ENCODE measurements at places on chromosomes 12 and 14.
A peak's percentile ranks its signal among the peaks of the same experiment; 100 is the strongest.

GRCh38 chr12:2360630-2361170, 307.9 kb downstream of the CACNA1C start:
- no peak for ATAC-seq

GRCh38 chr12:72448805-72449204, 176.6 kb downstream of the TRHDE start:
- no peak for ATAC-seq

DNA sequence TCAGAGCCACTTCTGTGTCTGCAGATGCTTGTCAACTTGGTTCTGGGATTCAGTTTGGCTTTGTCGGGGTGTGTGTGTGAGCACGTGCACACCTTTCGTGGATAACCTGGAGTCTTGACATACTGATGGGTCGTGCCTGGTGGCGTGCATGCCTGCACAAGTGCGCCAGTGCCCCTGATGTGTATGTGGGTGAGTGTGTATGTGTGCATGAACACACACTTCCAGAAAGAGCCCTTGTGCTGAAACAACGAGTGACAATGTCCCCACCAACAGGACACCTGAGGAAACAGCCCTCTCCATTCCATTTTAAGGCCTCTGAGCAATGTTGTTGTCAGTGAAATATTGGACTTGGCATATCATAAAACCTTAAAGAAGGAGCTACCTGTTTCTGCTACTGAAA, 53.9 kb downstream of the SMUG1 start:
- ATAC-seq: no peak

GRCh38 chr14:75562089-75562488, 16.3 kb upstream of the FLVCR2 start:
- peak; percentile 87 for ATAC-seq

DNA sequence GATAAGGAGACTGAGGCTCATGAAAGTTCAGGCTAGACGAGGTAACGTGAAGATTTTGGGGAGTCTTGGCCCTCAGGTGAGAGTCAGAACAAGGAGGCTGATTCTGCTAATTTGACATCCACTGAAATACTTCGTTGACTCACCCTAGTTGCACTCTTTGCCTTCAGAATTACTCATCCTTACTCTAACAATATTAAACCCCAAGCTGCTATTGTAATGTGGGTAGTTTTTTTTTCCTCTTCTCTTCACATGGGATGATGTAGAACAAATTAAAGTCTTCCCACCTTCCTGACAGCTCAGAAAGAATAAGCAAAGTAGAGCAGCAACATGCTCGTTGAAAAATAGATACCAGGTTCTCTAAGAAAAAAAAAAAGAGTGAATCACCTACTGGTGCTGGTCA, 22.0 kb upstream of the SRRM4 start:
- ATAC-seq: no peak

DNA sequence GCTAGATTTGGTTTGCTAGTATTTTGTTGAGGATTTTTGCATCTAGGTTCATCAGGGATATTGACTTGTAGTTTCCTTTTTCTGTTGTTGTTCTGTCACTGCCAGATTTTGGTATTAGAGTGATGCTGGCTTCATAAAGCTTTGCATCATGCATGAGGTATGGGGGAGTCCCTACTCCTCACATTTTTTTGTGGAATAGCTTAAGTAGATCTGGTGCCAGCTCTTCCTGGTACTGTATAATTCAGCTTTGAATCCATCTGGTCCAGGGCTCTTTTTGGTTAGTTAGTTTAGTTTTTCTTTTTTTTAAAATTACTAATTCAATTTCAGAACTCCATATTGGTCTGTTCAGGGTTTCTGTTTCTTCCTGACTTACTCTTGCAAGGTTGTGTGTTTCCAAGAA, 59.4 kb downstream of the LRRIQ1 start:
- no peak for ATAC-seq

- peak; percentile 53 for ATAC-seq
Measured at GRCh38 chr14:100067971-100068959, 3.0 kb downstream of the EVL start.

DNA sequence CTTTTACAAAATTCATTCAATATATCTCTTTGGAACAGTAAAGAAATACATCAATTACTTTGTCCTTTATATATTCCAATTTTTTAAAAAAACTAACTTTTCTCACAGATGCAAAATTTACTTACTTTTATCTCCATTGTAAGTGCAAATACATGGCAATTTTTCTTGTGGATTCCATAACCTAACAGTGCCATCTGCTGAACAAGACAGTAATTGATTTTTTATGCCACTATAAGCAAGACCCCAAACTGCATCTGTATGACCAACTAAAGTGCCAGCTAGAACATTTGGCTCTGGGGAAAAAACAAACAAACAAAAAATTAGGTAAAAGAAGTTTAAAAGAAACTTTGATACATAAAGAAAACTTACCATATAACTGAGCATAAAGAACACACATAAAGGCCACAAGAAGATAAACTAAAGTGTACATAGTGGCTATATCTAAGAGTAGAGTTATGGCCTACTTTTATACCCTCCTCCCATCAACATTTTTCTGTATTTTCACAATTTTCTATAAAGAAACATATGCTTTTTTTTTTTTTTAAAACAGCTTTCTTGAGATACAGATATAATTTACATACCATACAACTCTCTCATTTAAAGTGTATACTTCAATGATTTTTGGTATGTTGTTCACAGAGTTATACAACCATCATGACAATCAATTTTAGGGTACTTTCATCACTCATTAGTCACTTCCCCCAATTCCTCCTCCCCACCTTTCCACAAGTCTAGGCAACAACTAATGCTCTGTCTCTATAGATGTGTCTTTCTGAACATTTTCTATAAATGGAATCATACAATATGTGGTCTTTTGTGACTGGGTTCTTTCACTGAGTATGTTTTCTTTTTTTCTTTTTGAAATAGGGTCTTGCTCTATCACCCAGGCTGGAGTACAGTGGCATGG, 32.6 kb downstream of the COCH start:
- no peak for ATAC-seq

DNA sequence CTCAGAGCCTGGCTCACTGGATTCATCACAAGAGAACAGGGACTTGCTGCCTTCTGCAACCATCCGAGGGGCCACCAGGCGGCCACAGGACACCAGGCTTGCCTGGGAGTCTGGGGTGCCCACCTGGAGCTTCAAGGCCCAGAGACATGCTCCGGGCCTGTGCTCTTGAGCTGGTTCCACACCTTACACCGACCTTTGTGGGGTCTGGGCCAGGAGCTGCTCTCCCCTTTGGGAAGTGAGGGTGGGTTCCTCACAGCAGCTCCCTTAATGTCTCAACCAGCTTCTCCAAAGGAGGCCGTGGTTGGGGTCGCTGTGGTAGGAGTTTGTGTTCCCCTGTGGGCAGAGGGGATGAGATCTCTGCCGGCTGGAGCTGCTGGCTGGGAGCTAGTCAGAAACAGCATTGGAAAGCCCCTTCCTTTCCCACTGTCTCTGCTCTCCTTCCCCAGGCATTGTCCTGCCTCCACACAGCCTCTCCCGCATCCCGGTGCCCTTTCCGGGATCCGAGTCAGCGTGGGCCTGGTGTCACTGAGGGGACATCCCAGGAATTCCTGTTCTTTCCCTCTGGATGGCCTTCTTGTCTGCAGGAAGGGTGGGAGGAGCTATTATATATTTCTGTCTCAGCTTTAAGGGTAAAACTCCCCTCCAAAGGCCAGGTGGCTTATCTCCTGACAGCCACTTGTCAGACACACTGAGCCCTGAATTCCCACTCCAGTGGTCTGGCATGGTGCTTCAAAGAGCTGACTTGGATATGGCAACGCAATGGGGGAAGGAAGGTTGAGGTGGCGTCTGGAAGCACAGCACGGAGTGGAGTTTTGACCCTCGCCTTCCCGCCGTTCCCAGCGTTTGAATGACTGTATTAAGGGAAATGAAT, 5.1 kb upstream of the PAPLN start:
- peak; percentile 21 for ATAC-seq

DNA sequence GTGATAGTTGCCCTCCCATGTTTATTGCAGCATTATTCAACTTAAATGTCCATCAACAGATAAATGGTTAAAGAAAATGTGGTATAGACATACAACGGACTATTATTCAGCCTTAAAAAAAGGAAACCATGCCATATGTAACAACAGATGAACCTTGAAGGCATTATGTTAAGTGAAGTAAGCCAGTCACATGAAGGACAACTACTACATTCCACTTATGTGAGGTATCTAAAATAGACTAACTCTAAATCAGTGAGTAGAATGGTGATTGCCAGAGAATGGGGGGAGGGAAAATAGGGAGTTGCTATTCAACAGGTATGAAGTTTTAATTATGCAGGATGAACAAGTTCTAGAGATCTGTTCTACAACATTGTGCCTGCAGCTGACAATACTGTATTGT, 10.1 kb downstream of the PCNX4 start:
- no peak for ATAC-seq

- no peak for ATAC-seq
Measured at GRCh38 chr12:13187399-13187798, 9.1 kb upstream of the EMP1 start.

DNA sequence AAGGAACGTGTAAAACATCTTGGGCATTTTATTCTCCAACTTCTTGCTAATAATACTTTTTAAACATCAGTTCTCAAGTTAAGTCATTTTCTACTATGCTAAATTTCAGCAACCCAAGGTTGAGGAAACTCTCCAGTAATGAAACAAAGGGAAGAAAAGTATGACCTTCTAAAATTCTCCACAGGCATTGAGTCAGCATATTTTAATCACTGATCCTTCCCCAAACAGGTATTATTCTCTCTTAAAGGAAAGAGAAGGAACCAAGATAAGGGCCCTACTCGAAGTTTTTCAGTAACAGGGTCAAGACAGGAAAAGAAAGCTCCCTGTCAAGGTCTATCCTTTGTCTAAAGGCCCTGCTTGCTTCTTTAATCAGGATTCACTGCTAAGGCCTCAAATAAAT, 3.0 kb downstream of the KICS2 start:
- ATAC-seq: no peak

- ATAC-seq: peak; percentile 91
Measured at GRCh38 chr14:65169351-65169750, 67.0 kb upstream of the MAX start.

- no peak for ATAC-seq
Measured at GRCh38 chr12:20805921-20806320, 4.6 kb upstream of the SLCO1B3 start.

DNA sequence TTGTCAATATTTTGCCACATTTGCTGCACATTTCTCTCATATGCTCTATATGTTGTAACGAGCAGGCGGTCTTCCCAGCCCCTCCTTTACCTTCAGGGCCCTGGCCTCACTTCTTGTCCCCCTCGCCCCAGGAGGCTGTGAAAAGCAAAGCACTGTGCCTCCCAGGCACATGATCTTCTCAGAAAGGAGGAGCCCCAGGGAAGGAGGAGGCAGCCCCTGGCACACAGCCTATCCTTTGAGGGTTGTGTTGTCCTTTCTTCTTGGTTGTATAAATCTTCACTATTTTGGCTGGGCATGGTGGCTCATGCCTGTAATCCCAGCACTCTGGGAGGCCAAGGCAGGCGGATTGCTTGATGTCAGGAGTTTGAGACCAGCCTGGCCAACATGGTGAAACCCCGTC, 77.0 kb downstream of the PPP2R5C start:
- no peak for ATAC-seq

- ATAC-seq: peak; percentile 91
Measured at GRCh38 chr12:116916714-116917114, 6.0 kb downstream of the FBXW8 start.

GRCh38 chr12:113270709-113271009, 49.4 kb downstream of the TPCN1 start:
- ATAC-seq: no peak

- ATAC-seq: no peak
Measured at GRCh38 chr14:89936654-89937185, 17.8 kb downstream of the EFCAB11 start.

- ATAC-seq: no peak
Measured at GRCh38 chr12:117494833-117495655, 133.6 kb upstream of the NOS1 start.

DNA sequence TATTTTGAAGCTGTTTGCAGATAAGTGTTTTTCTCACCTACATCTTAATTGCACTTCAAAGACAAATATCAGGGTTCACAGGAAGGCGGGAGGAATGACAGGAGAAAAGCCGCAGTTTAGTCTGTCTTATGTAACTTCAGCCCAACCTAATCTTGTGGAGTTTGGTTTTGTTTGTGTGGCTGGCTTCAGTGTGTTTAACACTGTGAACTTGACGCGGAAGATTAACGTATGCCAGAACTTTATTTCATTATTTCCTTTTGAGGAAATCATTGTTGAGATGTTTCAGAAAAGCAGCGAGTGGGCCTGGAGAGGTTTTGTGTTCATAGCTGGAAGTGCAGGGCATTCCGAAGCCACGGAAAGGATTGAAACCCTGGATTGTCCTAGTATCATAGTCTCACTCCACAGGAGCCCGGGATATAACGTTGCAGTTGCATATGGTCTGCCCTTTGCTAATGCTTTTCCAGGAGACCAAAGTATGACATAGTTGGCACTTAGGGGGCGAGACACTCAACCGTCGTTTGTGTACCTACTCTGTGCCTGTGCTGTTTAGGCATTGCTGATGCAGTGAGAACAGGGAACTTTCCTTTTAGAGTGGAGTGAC, 2.0 kb downstream of the PELI2 start:
- no peak for ATAC-seq

GRCh38 chr12:66140731-66141130, 10.2 kb upstream of the LLPH start:
- ATAC-seq: no peak

DNA sequence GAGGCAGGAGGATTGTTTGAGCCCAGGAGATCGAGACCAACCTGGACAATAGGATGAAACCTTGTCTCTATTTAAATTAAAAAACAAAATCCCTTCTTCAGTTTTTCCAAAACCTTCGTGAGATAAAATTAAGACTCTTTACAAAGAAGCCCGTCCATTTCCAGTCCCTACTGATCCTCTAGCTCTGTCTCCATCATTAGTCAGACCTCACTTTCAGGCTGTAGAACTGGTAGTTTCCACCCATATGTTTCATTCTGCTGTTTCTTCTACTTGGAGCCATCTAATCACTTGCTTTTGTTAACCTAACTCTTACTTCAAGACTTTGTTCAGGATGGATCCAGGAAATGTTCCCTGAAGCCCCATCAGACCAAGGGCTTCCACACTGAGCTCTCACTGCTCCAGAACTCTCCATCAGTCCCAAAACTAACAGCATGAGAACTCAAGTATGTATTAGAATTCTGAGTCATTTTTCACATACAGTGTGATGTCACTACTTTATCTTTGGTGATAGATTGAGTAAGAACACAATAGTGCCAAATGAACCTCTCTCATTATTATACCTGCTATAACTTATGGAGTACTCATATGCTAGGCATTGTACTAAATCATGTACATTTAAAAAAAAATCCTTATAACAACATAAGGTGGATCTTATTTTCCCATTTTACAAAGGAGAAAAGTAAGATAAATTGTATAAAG, 90.8 kb downstream of the PRICKLE1 start:
- ATAC-seq: no peak

DNA sequence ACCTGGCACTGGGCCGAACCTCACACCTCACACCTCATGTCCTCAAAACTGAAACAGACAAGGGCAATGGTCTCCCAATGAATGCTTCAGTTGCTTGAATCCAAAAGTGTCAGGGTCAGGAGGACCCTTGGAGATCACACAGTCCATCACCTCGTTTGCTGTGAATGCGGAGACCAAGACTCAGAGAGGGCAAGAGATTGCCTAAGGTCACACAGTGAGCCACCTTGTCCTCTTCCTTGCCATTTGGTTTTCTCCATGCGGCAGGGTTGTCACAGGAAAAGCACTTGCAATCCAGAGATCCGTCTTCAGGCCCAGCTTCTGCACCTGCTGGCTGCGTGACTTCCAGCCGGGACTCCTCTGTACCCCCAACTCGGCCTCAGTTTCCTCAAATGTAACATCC, 28.0 kb downstream of the MVK start:
- ATAC-seq: no peak

GRCh38 chr12:115378291-115378690, 694.3 kb upstream of the TBX3 start:
- ATAC-seq: no peak

GRCh38 chr12:80041692-80042091, 57.6 kb upstream of the OTOGL start:
- ATAC-seq: no peak

All from stimulated activated memory B cell treated with anti-CD40 and anti-IgM and Interleukin-4, amounts not matched to agents 10 μg/mL and 1 μg/mL and 100 μg/mL, for 72 hours (primary cell).